ENCODE measurements at places on chromosomes 13 and 19.
A peak's percentile ranks its signal among the peaks of the same experiment; 100 is the strongest.

DNA sequence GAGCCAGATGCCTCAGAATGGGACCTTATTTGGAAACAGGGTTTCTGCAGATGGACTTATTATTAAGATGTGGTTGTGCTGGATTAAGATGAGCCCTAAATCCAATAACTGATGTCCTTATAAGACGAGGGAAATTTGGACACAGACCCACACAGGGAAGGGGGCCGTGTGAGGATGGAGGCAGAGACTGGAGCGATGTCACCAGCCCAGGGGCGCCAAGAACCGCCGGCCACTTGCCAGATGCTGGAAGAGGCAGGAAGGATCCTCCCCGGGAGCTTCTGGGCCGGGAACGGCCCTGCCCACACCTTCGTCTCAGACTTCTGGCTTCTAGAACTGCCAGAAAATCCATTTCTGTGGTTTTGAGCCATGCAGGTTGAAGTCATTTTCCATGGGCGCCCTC, 26.6 kb downstream of the GNG7 start:
- DNase-seq, result no peak

DNA sequence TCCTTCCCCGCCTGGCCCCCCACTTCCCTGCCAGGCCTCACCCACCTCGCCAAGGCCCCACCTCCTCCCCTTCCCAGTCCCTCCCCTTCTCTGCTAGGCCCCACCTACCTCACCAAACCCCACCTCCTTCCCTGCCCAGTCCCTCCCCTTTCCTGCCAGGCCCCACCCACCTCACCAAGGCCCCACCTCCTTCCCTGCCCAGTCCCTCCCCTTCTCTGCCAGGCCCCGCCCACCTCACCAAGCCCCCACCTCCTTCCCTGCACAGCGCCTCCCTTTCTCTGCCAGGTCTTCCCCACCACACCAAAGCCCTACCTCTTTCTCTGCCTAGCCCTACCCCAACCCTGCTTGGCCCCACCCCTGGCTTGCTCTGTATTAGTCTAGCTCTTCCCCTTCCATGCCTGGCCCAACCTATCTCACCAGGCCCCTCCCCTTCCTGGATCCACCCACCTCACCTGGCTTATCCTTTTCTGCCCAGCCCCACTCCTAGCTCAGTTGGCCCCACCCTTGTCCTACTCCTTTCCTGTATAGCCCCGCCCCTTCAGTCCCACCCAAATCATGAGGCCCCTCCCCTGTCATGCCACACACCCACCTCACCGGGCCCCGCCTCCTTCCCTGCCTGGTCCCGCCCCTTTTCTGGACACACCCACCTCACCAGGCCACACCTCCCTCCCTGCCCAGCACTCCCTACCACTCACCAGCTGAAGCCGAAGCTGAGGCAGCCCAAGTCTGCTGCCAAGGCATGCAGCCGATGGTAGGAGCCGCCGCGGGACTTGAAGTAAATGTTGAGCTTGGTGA, 16.2 kb downstream of the CERS1 start:
- no peak for DNase-seq

DNA sequence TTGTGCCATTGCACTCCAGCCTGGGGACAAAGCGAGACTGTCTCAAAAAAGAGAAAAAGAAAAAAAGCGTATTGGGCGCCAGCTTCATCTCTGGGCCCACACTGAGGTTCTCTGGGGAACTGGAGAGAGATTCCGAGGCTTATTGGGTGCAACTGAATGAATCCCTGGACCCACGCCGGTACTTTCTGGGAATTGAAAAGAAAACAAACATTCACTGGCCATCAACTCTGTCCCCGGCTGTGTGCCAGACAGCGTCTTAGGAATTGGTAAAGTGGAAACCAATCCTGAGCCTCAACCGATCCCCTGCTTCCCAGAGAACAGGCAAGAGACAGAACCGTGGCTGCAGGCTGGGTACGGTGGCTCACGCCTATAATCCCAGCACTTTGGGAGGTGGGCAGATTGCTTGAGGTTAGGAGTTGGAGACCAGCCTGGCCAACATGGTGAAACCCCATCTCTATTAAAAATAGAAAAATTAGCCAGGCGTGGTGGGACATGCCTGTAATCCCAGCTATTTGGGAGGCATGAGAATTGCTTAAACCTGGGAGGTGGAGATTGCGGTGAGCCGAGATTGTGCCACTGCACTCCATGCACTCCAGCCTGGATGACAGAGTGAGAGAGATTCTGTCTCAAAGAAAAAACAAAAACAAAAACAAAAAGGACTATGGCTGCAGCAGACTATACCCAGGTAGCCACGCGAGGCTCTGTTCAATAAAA, 8.6 kb downstream of the ANO8 start:
- DNase-seq, result no peak

DNA sequence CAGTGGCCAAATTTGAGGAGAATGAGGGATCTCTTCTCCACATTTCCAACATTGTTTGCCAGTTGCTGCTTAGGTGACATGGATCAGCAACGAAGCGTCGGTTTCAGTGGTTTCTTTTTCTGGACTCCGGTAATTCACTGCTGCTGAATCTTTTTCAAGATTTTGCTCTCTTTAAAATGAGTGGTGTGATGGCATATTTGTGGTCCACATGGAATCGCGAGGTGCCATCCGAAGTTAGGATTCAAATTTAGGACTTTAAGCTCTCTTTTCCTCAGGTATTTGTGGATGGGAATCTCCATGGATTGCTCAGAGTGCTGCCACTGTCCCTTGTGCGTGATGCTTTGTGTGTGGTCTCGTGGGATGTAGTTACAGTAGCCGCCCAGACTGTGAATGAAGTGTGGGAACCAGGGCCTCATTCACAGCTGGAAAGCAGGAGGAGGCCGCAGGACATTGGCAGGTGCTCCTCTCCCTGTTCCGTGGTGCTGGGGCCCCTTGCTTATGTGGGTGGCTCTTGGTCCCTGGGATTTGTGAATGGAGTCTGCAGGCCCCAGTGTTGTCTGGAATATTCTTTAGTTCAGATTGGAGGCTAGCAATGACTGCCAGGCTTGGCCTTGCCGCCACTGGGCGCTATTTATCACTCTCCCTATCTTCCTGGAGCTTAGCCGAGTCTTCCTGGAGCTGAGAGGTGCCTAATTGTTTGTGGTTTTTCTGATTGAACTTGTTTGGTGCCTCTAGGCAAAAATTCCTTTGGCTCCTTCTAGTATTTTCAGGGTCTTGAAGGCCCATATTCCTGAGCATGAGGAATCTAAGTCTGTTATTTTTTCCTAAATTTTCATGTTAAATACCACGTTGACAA, 1.5 kb downstream of the ILF3 start:
- DNase-seq, result no peak

GRCh38 chr13:105816994-105817393, 718.5 kb downstream of the EFNB2 start:
- no peak for DNase-seq

DNA sequence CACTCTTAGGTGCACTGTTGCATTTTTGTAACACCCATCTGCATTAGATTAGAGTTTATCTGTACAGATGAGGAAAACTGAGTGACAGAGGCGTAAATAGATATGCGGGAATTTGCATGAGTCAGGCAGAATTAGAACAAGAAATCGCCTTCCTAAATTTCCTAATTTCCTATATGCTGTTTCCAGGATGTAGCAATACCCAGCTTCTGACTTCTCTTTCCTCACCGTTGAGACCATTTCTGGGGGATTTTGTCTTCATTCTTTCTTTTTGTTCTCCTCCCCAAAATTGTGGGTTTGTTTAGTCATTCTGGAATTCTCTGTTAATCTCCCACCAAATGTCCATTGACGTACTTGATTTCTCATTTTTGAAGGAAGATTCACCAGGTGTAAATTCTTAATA, 10.6 kb upstream of the ZNF792 start:
- no peak for DNase-seq

GRCh38 chr13:43663474-43664090, 123.2 kb downstream of the ENOX1 start:
- no peak for DNase-seq

DNA sequence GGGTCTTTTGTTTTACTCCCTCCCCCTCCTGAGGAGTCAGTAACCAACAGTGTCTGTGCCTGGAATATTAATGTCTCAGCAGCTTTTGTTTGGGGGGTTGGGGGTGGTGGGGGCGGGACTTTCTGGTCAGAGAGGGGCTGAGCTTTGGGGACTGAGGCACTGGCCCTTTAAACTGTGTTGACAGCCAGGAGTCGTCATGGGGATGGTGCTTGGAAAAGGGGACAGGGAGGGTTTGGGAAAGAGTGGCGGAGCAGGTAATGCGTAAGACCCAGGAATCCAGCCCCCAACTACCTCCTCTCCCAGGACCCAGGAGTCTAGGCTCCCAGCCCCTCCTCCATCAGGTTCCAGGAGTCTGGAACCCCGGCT, 5.2 kb downstream of the CADM4 start:
- DNase-seq, result no peak

- DNase-seq, result no peak
These were observed 36.2 kb downstream of the SPATA13 start for GRCh38 chr13:24196593-24197197.

- no peak for DNase-seq
These were observed 23.4 kb downstream of the PAK4 start for GRCh38 chr19:39148939-39149529.

DNA sequence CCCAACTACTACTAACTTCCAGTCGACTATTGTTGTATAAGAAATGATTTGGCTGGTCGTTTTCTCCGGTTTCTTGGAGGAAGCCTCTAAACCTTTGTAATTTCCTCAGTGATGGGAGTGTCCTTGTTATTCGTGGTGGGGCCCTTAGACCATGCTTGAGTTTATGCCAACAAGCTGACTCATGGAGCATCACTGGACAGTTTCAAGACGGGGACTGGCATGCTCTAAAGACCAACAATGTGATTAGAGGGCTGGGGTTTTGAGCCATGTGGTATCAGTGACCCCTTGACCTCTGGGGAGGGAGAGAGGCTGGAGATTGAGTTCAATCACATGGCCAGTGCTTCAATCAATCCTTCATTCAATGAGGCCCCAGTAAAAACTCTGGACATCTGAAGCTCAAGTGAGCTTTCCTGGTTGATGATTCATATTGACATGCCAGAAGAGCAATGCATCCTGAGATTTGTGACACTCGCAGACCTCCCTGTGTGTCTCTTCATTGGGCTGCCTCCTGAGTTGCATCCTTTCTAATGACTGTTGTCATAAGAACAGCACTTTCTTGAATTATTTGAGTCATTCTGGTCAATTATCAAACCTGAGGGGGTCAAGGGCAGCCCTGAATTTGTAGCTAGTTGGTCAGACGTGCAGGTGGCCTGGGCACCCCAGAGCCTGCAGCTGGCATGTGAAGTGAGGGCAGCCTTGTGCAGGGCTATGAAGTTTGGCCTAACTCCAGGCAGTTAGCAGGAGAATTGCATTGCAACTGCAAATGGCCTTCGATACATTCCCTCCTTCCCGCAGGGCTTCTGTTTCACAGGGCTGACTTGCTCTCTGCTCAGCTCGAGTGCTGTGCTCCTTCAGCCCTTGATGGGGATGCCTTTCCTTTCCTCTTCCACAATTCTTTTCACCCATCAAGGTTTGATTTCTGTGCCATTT, 246.5 kb downstream of the FGF9 start:
- no peak for DNase-seq

- no peak for DNase-seq
These were observed 139.1 kb upstream of the SERP2 start for GRCh38 chr13:44234566-44234965.

GRCh38 chr13:49395878-49396380, 47.9 kb downstream of the CAB39L start:
- no peak for DNase-seq

- DNase-seq, result no peak
These were observed 4.9 kb downstream of the TSSK6 start for GRCh38 chr19:19510432-19510831.

- DNase-seq, result no peak
These were observed 264.1 kb downstream of the NDFIP2 start for GRCh38 chr13:79745081-79745480.

- DNase-seq, result no peak
These were observed 2494.9 kb upstream of the PCDH20 start for GRCh38 chr13:63910511-63910910.

DNA sequence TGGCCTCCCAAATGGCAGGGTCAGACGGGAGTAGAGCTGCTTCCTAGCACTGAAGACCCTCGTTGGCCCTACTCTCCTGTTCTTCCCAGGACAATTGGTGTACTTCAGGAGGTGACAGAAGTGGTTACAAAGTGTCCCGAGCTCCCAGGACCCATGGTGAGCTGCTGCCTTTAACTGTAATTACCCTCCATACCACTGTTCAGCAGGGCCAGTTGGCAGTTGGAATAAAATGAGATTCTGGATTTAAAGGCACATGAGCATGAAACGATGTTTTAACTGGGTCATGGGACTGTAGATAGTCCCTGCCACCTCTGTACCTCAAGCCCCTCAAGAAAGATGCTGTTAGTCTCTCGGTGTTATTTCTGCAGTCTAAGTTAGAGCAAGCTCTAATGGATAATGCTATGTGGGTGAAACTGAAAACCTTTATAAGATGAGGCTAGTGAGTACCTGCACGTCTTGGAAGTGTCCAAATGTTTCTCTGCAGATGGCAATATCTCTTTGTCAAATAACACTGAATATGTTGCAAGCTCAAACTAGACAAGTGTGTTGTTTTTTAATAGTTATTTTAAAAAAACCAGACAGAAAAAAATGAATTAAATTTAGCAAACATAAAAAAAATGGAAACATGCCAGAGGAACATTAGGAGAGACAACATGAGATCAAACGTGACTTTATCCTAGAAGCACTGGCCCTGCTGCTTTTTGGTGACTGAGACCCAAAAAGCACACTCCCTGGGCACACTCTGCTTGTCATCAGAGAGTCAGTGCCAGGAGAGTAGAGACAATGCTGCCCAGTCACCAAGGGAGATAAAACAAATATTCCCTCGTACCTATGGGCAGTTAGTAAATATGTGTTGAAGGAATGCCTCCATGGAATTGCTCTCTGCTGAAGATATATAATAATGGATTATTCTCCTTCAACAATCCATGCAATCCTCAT, 266.3 kb downstream of the LMO7 start:
- DNase-seq, result no peak

DNA sequence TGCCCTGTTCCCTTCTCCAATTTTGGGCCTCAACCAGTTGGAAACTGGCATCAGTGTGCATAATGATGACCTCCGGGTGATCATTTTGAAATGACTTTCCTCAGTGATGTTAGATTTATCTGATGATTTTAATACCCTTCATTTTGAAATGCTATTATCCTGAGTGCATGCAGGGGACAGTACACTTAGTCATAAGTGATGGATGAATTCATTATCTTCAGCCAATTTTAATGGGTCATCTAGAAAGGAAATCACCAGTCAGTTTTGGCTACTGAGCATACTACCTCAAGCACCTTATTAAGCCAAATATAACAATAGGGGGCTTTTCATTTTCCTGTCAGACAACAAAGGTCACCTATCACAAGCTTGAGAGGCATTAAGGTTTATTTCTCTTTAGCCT, 118.5 kb upstream of the MIR17HG start:
- no peak for DNase-seq

- no peak for DNase-seq
These were observed 452 bp upstream of the PSMD8 start for GRCh38 chr19:38373907-38374331.

DNA sequence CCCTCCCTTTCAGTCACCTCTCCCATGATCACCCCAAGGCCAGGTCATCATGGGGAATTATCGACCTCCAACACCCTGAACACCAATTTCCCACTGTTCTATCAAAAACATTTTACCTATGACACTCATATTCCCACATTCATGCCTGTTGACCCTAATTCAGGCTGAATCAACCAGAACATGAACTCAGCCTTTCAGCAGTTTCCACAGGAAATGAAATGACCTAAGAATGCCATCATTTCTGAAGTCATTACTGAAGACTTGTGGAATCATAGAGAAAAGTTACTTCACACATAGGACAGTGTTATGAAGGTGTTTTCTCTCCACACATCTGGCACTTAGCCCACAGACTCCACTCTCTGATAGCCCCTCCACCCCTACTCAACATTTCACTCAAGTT, 29.9 kb upstream of the FAM124A start:
- DNase-seq, result peak; percentile 22

GRCh38 chr19:19145684-19146608, 7.7 kb upstream of the TMEM161A start:
- DNase-seq, result peak; percentile 88
